ENCODE measurements at places on chromosomes 6 and 20.

GRCh38 chr20:5703681-5704101 lies 46.5 kb upstream of the SHLD1 start:
- DNase-seq = no peak

DNA sequence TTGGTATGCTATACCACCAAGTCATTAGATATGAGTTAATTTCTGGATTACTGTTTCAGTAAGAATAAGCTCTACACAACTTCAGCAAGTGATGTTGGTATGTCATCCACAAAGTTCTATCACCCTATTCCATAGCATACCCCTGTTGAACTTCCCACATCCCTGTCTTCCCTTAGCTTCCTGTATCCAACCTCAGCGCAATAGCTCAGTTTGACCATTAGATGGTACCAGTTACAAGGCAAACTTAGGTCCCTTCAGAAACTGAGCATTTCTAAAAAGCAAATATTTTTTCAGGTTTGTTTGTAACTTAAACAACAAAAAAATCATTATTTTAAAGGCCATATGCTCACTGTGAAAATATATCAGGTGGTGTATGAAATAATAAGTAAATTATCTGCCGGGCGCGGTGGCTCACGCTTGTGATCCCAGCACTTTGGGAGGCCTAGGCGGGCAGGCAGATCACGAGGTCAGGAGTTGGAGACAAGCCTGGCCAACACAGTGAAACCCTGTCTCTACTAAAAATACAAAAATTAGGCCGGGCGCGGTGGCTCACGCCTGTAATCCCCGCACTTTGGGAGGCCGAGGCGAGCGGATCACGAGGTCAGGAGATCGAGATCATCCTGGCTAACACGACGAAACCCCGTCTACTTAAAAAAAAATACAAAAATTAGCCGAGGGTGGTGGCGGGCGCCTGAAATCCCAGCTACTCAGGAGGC lies 8.8 kb upstream of the MOG start:
- no peak for DNase-seq

DNA sequence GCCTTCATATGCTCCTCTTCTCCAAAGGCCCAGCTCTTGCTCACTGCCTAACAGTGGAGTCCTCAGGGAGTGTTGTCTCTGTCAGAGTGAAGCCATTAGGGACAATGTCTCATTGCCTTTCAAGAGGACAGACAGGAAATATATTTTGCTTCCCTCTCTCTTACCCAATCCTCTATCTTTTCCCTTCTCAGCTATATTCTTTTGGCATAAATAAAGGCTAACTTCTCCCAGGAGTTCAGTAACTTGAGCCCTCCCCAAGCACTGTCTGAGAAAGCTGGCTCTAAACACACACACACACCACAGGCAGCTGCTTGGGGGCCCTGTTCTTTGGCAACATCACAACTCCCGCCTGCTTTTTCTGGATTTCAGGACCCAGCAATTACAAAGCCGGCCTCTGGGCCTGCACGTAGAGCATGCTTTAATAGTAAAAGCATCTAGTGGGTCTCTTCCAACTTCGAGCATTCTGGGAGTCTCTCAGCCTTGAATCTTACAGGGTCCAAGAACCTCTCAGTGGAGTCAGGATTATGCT lies 34.7 kb upstream of the LAMA4 start:
- peak; percentile 72 for DNase-seq

GRCh38 chr6:52063584-52064344 lies 23.6 kb downstream of the PKHD1 start:
- no peak for DNase-seq

DNA sequence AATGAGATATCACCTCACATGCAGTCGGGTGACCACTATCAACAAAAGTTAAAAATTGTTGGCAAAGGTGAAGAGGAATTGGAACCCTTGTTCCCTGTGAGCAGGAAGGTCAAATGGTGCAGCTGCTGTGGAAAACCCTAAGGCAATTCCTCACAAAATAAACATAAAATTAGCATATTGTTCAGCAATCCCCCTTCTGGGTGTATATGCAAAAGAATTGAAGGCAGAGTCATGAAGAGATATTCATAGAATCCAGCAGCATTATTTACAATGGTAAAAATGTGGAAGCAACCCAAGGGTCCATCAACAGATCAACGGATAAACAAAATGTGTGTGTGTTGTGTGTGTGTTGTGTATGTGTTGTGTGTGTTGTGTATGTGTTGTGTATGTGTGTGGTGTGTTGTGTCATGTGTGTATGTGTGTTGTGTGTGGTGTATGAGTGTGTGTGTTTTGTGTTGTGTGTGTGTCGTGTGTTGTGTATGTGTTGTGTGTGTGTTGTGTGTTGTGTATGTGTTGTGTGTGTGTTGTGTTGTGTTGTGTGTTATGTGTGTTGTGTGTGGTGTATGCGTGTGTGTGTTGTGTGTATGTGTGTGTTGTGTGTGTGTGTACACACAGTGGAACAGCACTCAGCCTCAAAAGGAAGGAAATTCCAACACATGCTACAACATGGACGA lies 245.1 kb downstream of the ERMARD start:
- no peak for DNase-seq

DNA sequence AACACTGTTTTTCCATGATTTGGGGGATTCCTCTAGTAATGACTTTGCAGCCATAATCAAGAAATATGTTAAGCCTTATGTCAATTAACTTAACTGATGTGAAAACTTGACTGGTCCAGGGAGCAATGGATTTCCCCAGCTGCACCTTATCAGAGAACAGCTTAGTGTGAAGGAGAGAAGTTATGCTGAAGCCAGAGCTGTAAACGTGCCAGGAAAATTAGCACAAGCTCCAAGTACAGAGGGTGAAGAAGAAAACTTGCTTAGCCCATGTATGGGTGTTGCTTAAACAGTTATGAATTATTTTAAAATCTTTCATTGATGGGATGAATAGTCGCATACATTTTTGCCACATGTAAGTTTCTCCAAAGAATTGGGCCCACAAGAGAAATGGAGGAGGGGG lies 214.9 kb upstream of the RNF217 start:
- DNase-seq = no peak

DNA sequence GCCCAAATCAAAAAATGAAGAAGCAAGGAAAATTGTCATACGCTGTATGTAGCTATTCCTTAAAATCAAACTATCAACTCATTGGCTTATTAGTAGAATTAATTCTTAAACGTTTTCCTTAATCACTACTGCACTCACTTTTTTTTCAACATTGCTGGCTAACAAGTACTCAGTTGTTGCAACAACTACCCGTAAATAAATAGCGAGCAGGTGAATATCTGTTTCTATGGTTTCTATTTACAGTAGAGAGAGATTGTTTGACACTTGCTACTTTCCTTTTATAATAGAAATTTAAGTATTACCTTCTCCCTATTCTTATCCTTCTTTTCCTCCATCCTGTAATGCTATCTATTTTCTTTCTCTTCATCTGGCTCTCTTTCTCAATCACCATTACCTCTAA lies 25.1 kb downstream of the FRK start:
- no peak for DNase-seq

All from ascending aorta (tissue), 2 donors.